ENCODE measurements at places on chromosomes 7 and 10.

DNA sequence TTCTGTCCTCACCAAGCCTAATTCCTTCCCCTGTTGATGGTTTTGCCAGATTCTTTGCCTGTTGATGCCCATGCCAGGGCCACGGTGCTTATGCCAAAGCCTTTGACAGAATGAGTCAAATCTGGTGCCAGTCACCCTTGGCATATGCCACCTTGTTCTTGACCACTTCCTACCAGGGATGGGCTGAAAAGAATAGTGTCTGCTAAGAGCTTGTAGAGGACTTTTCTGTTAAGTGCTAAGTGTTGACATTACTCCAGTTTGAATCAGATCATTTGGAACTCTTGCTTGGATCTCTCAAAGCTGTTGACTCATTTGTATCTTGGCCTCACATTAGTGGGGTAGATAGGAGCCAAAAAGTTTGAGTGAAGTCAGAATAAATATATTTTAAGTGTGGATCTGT, 661.2 kb downstream of the AUTS2 start:
- DNase-seq = no peak

DNA sequence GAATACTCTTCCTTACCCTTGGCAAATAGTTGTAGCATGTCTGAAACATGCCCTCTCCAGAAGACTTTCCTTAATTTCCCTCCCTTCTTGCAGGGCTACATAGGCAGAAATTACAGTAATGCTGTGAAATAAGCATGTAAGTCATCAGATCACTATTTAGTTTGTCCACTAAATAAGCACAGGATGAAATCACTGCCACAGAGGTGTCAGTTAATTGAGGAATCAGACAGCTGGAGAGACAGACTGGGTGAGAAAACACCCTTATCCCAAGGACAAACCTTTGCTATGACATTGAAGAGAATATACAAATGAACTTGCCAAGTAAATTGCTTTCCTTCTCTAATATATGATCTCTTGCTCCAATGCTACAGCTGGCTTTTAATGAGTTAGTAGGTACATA, 129.3 kb downstream of the CHRM2 start:
- DNase-seq = no peak

- DNase-seq = no peak
Observed at GRCh38 chr7:153607354-153607753, 444.8 kb upstream of the DPP6 start.

DNA sequence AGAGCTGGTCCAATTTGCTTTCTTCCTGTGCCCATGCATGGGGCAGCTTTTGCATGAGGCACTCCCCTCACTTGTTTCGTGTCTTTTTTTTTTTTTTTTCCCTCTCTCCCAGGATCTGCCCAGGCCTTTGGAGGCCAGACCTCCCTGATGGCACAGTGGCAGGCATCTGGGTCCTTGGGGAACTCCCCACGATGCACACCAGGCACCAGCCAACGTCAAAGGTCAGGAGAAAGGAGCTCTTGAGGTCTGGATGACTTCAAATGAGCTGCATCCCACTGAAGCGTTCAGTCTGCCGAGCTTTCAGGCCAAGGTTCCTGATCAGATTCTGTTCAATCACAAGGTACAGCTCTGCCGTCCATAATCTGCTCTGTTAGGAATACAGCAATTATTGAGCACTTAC, 97.2 kb upstream of the CARD11 start:
- no peak for DNase-seq

Measured in WTC11 (cell line).